ENCODE measurements at places on chromosomes 4 and X.

GRCh38 chrX:9340598-9341290, 124.1 kb upstream of the TBL1X start:
- peak; percentile 30 for DNase-seq

DNA sequence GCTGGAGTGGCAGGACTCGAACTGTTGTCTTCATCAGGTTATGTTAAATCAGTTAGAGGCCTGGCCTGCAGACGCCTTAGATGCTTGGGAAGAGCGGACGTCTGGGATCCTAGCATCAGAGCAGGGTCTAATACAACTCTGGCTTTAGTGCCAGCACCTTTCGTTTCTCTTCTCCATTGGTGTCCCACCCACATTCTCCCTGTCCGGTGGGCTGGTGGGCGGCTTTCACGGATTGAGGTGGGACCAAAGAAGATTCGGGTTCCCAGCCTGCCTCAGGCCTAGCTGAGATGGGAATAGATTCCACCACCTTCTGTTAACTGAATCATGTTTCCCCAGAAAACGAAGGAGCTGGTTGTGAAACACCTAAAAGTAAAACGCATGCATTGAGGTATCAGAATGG, 939 bp downstream of the PDK3 start:
- no peak for DNase-seq

DNA sequence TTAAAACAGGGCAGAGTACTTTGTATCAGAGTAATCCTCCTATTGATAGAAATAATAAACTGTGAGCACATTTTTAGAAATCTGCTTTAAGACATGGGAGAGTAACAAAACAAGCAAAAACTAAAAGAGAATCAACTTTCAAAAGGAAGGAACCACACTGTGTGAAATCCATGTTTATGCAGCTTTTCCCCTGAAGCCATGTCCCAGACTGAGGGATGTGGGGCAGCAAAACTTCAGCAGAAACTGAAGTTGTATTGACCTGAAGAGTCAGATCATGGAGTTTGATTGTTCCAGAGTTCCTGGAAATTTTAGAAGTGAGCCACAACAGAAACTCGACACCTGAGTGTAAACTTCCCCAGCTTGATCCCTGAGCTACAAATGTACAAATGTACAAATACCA, 53.2 kb downstream of the COMMD8 start:
- DNase-seq = no peak

DNA sequence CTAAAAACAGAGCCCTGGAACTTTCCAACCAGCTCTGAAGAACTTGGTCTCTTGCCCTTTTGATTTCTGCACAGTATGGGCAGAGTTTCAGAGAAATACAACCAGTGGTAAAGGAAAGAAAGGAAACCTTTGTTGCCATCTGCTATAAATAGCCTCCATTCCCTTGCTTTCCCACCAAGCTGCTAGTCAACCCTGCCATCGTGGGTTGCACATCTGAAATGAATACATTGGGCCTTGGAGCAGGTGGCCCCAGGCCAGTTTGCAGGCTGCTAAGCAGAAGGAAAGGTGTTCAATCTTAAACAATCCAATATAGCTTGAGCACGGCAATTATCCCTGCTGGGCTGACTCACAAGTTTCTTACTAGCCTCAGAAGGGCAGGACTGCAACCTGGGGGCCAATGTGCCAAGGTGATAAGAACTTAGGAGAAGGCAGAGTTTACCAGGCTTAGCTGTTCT, 142.5 kb downstream of the PPARGC1A start:
- DNase-seq = no peak

GRCh38 chrX:97310373-97310772, 426.7 kb downstream of the RPA4 start:
- no peak for DNase-seq

- no peak for DNase-seq
Observed at GRCh38 chr4:142840516-142841123, 5.5 kb downstream of the INPP4B start.

DNA sequence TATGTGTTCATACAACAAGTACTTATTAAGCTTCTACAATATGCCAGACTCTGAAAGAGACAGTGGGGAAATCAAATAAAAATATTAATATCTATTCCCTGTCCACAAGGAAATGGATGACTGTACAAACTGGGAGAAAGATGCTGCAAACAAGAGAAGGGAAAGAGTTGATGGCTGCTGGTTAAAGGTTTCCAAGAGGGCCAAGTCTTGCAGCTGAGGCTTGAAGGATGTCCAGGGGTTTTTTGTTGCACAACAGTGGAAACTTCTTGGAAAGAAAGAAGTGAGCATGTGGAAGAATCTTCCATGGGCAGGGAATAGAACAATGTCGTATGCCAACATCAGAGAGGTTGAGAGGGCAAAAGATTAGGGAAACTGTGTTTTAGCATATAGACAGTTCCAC, 95.8 kb downstream of the MID1 start:
- no peak for DNase-seq

Measured in DMS 273 treated with DMSO at 0.1 percent for 48 hours (cell line).